Cardiac septum (tissue), 1 donor: ENCODE measurements at places on chromosomes 2 and 18. TPM values are rescaled to one million over a fixed set of nuclear protein-coding genes. Genes with fewer than 3 reads are reported as not detected.

- no peak for DNase-seq
Observed at GRCh38 chr2:8611700-8612099, 70.2 kb upstream of the ID2 start.

- DNase-seq, result no peak
Observed at GRCh38 chr2:201631041-201631440, 12.3 kb downstream of the TMEM237 start.

- DNase-seq, result no peak
Observed at GRCh38 chr2:65351234-65351947, 81.0 kb downstream of the SPRED2 start.

DNA sequence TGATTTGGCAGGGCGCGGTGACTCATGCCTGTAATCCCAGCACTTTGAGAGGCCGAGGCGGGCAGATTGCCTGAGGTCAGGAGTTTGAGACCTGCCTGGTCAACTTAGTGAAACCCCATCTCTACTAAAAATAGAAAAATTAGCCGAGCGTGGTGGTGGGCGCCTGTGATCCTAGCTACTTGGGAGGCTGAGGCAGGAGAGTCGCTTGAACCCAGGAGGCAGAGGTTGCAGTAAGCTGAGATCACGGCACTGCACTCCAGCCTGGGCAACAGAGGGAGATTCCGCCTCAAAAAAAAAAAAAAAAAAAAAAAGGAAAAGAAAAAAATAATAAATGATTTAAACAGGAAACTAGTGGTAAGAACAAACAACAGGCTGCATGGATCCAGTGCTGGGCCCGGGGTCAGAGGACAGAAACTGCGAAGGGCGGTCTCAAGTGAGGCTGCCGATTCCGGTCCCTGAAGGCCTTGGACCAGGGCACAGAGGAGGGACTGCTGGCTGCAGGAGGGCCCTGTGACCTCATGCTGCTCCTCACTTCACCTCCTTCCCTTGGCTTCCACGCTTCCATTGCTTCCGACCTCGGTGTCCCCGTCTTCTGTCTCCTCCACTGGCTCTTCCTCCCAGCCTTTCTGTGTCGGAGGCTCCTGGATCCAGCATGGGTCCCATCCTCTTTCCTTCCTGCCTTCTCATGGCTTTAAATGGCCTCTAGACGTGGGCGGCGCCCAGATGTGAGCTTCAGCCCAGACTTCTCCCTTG, 2.1 kb upstream of the GRHL1 start:
- DNase-seq, result no peak

- no peak for DNase-seq
Observed at GRCh38 chr2:128793404-128793803, 474.7 kb upstream of the HS6ST1 start.

DNA sequence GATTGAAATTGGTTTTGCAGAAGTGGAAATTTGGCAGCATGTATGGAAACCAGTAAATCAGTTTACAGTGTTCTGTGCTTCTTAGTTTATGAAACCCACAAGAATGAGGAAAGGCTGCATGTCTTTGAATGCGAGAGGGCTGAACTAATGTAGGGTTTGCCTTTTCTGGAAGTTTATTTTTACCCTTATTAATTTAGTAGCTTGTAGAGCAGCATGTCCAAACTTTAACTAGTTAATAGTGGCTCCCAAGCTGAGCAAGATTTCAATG, 50.4 kb downstream of the LDLRAD4 start:
- no peak for DNase-seq

- no peak for DNase-seq
Observed at GRCh38 chr2:100928235-100928634, 73.9 kb upstream of the RPL31 start.

DNA sequence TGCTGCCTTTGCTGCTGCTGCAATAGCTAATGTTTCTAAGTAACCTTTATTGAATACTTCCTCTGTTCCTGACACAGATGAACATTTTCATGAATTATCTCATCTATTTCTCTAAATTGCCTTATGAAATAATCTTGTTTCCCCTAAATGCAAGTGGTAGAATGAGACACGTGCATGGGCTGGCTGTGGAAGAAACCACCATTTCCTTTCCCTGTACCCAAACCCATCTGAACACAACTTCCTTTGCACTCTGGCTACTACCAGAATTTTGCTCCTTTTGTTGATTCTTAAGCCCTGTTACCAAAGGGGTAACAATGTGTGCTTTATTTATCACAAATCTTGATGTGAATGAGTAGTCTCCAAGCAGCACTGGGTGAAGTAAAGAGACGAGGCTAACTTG, 29.2 kb downstream of the AKAIN1 start:
- DNase-seq, result no peak

DNA sequence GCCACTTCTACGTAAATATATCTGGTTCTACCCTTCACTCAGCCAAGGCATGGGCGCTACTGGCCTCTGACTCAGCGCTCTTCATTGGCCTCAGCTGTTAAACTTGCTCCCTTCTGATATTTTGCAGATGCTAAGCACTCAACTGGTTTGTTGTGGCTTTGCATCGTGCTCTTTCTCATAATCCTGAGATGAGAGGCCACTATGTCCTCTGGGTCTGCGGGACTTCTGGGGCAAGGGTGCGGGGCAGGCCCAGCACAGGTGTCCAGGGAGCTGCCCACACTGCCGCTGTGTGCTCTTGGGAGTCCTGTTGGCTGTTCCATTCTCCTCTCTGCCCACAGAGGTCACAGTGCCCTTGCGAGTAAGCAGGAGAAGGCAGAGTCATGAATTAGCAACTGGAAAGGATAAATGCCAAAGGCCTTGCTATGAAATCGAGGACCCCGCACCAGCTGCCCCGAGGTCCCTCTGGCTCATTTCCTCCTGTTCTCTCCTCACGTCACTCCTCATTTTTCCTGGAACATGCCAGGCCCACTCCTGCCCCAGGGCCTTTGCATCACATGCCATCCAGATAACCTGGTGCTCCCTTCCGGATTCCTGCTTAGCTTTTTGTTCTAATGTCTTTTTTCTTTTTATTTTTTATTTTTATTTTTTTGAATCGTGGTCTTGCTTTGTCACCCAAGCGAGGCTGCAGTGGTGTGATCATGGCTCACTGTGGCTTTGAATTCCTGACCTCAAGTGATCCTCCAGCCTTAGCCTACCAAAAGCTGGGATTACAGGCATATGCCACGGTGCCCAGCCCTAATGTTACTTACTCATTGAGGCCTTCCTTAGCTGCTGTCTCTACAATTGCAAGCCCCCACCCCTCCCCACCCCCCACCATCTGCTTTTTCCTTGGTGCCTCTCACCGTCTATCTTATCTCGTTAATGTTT, 34.9 kb upstream of the MAT2A start:
- DNase-seq, result no peak

DNA sequence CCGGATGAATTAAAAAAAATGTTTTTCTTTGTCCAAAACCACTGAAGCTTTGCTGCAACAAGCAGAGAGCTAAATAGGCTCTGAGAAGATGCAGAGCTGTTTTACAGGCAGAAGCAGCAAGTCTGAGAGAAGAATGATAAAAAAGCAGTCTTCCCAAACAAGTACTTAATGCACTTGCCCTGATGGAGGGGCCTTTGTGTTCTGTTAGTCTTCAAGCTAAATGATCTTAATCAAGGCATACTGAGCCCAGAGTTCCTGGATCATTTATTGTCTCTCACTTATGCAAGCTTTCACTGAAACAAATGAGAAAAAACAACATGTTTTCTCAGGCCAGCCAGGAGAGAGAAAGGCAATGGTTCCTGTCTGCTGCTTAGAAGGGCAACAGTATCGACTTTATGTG, 152.5 kb downstream of the CLIP4 start:
- no peak for DNase-seq

DNA sequence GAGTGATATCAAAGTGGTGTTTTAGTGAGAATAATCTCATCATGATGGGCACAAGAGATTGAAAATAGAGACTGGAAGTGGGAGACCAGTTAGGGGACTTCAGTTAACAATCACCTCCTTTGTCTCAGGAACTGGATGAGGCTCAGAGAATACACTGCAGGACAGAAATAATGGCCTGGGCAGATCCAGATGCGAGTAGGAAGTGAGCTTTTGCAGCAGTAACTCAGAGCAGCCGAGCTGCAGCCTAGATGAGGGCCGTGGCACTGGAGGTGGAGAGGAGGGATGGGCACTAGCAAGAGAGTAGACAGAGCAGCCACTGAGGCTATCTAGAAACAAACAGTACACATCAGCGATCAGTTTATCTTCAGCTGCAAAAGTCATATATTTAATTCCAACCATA, 48.6 kb downstream of the CYB5A start:
- DNase-seq, result no peak

DNA sequence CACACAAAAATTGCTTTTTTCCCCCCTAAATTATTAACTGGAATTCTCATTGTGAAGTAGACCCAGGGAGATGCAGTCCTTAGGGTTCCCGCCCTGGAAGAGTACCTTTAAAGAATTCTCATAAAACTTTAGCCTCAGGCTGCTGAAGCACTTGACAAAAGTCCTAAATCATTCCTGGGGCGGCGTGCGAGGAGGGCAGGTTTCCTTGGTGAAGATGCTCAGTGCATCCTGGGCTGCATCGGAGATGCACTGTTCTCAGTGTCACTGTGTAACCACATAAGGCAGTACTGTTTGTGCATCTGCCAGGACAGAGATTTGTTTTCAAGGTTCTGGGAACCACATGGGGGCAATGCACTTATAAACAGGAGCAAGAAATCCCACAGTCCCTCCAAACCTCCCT, 62.6 kb downstream of the ZNF236 start:
- no peak for DNase-seq

- no peak for DNase-seq
Observed at GRCh38 chr2:108605947-108606346, 71.7 kb downstream of the LIMS1 start.

DNA sequence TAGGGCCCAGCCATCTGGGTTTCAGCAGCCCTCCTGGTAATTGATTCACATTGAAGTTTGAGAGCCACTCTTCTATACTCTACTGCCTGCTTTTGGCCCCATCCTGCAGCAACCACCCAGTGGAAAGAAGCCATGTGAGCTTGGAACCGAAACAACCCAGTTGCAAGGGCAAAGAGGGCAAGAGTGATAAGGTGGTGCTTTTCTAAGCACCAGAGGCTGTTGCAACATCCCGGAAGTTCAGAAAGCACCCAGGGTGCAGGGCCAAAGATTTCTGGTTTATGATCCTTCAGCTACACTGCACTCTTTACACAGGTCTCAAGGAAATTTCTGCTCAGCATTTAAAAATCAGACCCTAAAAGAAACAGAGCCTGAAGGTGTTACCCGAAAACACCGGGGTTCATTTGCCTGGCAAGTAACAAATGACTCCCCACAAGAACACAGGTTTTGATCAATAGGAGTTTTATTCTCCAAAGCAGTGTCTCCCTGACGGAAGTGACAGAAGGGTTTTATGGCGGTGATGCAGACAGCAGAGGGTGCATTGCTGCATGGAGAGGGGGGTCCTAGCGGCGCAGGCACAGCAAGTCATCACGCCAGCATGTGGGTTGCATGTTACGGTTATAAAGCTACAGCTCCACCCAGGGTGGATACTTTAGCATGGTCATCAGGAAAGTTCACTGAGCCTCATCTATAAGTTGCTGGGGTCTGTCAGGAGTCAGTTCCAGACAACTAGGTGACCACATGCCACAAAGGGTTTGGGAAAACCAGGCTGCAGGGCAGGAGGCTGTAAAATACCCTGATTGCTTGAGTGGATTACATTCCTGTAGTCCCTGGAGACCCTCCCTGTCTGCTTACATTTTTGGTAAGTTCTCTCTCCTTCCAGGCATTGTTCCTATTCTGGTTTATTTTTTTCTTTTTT, 28.8 kb upstream of the TMEM37 start:
- DNase-seq, result peak; percentile 79

DNA sequence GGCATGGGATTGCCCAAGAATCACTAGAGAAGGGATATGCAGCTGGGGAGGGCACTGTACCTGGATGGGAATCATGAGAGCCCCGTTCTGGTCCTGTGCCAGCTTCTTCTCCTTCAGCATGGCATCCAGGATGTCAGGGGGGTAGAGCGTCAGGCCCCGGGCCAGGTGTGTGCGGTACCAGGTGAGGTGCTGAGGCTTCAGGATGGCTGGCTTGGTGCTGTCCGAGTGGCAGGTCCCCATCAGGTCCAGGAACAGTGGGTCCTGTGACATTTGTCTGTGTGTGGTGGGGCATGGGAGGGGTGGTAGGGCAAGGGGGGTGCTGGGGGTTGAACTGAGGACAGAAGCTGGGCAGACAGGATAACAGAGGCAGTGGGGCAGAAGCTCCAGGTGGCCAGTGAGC, 13.2 kb downstream of the CFAP65 start:
- DNase-seq, result no peak

DNA sequence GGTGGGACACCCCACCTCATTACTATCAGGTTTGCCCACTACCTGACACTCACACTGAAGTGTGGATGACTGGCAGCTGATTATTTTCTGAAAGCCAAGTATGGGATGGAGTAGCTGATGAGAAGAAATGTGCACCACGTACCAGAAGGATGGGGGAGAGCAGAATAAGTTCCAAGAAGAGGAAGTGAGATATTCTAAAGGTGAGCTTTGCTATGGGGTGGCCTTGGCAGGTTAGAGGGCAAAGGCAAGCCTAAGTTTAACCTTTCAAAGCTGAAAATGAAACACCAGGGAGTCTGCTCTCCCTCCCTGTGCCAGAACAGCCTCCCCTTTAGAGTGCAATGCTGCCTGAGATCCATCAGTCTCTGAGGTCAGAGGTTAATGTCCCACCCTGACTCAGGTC, 196.1 kb upstream of the OSR1 start:
- no peak for DNase-seq

GRCh38 chr18:13532406-13533075, 193.8 kb downstream of the FAM210A start:
- DNase-seq, result no peak

- DNase-seq, result no peak
Observed at GRCh38 chr18:36760598-36760997, 68.2 kb downstream of the TPGS2 start.

DNA sequence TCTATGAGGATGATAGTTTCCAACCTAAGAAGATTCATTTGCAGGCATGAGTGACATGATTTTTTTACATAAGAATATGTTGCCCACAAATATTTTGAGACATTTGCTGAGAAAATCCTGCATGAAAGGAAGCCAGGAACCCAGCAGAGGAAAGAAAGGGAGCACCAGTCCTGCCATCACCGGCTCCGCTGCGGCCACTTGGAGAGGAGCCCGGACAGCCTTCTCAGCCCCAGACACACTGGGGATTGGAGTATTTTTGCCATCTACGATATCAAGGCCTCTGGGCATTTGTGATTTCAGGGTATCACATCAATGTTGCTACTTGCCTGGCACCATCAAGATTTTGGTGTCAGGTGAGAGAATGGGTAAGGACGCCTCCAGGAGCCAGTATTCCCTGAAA, 228.3 kb downstream of the PTGR3 start:
- no peak for DNase-seq

GRCh38 chr2:73862987-73863386, 29.8 kb upstream of the ACTG2 start:
- no peak for DNase-seq

- no peak for DNase-seq
Observed at GRCh38 chr2:185279999-185280398, 458.6 kb upstream of the FSIP2 start.

Gene PECR
- 1.8 TPM for total RNA-seq

Gene QPCT
- total RNA-seq, result 5.2 TPM

Gene MC2R
- not detected for total RNA-seq

Gene HOXD13
- total RNA-seq, result not detected

Gene ACADL
- 6.2 TPM for total RNA-seq

Gene FSIP2
- 0.40 TPM for total RNA-seq

Gene GPR45
- total RNA-seq, result not detected

Gene KDM3A
- total RNA-seq, result 41.6 TPM

Gene FEV
- total RNA-seq, result not detected
